CD4-positive, alpha-beta T cell treated with Interleukin-2 at 100 ng/mL for 4 hours (primary cell): ENCODE measurements at places on chromosomes 11 and 22.

- DNase-seq: no peak
These were observed 23.3 kb upstream of the OR9Q2 start for GRCh38 chr11:58165504-58166106.

DNA sequence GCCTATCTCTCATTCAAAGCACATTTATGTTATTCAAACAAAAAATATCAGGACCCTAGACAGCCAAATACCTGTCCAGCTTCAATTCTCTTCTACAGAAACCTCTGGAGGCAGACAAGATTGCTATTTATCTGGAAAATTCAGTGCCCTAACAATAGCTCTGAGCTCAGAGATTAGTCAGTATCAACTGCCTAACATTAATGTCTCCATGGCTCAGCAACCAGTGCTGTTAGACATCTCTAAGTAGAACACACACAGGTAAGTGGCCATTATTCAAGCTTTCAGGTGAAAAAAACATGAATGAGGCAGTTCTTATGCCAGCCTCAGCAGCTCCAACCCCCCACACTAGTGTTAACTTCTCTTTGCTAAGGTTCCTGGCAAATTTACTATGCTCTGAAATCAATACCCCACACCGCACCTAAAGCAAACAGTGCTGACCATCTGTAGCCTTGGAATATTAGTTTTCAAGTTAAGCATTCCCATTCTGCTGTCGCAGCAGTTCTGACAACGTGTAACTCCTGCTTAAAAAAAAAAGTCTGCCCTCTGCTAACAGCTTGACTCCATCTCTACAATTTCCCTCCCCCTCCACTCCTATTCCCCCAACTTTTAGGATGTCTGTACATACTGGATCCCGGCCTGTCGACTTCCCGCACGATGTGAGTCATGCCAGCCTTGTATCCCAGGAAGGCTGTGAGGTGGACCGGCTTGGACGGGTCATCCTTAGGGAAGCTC is 1.5 kb downstream of the RPL3 start:
- peak; percentile 28 for DNase-seq

- DNase-seq: no peak
These were observed 7.9 kb downstream of the CTR9 start for GRCh38 chr11:10758957-10759356.

- DNase-seq: peak; percentile 59
These were observed 7.7 kb downstream of the LHFPL7 start for GRCh38 chr22:24938741-24939341.

DNA sequence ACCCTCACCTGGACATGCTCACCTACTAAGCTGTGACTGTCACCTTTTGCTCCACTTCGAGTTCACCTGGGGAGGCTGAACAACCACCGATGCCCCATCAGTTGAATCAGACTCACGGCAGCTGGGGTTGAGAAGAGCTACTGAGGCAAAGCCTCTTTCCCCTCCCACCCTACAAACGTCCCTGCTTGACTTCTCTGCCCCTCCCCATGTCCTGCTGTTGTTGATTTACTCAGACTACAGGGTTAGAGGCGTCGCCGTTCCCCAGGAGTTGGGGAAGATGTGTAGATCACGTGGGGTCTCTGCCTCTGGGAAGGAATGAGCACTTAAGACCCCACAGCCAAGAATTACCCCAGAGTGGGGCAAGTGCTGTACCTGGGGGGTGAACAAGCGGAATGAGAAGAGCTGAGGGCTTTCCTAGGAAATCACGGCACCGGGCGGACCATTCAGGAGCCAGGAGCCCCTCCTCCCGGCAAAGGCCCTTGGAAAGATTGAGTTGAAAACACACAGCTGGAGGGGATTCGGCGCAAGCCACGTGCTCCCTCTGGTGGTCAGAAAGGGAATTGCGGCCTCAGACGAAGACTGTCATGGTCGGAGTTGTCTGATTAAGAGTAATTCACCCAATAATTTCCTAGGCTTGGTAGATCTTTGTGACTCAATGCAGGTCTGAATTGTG is 7.0 kb downstream of the FXYD2 start:
- DNase-seq: peak; percentile 92

GRCh38 chr22:31897842-31898805 is 46.2 kb upstream of the YWHAH start:
- no peak for DNase-seq

DNA sequence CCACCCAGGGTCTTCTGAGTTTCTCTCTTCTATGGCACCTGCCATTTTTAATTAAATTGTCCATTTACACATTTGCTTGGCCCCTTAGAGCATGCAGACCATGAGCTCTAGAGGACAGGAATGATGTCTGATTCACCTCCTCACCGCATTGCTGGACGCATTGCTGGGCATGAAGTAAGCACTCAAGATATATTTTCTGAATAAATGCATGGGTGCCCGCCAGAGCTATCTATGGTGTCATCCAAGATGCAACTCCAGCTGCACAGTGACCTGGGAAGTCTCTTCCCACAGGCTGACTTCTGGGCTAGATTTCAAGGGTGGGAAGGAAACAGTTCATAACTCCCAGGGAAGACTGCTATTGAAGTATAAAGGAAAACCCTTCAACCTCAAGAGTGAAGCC is 66.6 kb upstream of the ASPHD2 start:
- DNase-seq: no peak

DNA sequence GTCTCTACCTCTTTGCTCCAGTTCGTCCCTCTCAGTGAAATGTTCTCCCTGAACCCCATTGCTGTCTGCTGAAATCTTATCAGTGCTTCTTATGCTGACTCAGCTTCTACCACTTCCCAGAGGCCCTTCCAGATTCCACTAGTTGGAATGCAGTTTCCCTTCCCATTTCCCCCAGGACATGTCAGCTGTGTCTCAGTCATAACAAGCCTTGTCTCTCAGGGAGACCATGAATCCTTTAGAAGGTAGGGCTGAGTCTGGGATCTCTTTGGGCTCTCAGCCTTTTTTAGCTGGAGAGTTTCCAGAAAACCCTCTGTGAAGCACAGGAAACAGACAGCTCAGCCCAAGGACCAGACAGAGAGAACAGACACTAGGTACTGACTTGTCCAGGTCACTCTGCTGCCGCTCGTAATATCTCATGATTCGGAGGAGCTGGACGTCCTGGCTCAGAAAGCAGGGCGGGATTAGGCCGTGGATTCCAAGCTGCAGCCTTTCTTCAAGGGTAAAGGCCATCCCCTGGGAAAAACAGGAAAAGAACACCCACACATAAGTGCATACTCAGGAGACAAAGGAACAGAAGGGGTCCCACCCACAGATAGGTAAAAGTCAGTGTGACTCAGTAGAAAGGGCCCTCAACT is 113.0 kb downstream of the ME3 start:
- no peak for DNase-seq

DNA sequence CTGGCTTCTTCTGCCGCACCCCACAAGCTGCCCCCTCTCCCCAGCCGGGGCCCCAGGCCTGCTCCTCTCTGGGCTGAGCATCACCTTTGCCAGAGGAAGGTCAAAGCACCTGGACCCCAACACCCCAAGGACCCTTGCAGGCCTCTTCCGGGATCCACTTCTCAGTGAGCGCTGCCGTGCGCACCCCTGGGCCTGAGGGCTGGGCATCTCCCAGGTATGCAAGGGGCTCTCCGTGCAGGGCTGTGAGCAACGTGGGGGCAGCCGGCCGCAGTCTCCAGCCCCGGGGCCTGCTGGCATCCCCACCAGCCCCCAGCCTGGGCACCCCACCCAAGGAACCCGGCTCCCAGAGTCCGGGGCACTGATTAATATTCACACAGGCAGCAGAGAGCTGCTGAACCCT is 64.0 kb downstream of the BRD1 start:
- no peak for DNase-seq
